ENCODE measurements at places on chromosomes 11 and 22. TPM values are rescaled to one million over a fixed set of nuclear protein-coding genes. Genes with fewer than 3 reads are reported as not detected.

DNA sequence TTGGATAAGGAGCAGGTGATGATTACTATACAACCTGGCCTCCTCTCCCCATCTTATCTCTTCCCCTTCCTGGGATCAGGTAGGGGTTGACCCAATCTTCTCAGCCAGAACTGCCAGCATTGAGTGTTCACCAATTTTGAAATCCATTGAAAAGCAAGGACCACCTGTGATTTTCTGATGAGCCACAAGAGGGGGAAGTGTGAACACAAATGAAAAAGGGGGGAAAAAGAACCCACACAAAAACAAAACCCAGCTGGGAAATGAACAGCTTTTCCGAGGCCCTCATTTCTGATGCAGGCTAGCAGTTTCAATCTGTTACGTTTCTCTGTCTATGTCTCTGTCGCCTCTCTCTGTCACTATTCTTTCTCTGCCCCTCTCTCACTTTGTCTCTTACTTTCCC is 161.9 kb downstream of the INSC start:
- H3K4me1 ChIP-seq: no peaks in the 10 kb centered on the region
- no peak overlapping the region for H3K27ac ChIP-seq
- H3K4me3 ChIP-seq: no peak overlapping the region
- DNase-seq: no peak

GRCh38 chr11:1460396-1460985 is 26.1 kb downstream of the MOB2 start:
- no peaks in the 10 kb centered on the region for H3K27me3 ChIP-seq
- peaks cover 1% of the 10 kb centered on the region for H3K36me3 ChIP-seq
- peak overlapping the region; percentile 49 for H3K4me3 ChIP-seq
- H3K27ac ChIP-seq: peak overlapping the region; percentile 90

DNA sequence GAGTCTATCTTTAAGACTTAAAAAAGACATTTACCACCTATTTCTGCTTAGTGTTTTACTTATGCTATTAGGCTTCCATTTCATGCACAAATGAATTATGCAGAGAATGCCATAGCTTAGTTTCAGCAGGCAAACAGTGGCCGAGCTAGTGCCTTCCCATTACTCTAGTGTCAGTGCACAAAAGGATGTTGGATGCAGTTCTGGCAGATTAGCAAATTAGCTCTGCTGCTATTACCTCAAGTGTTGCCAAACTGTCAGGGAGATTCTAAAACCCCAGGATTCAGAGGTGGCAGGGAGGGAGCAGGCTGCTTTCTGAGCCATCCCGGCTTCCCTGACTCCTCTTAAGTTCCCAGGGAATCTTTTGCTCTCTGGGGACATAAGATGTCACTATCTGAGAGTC is 209.4 kb upstream of the NCAM1 start:
- peaks cover 10% of the 10 kb centered on the region for H3K4me1 ChIP-seq
- no peaks in the 10 kb centered on the region for H3K36me3 ChIP-seq
- H3K27ac ChIP-seq: no peak overlapping the region
- H3K4me3 ChIP-seq: no peak overlapping the region

The OR52A5 gene
- not detected for total RNA-seq

The ADM2 gene
- total RNA-seq: not detected

All from esophagus muscularis mucosa (tissue), 4 donors.